ENCODE measurements at places on chromosomes 7 and 10.

- no peak for DNase-seq
Observed at GRCh38 chr10:64010711-64011110, 489.5 kb downstream of the REEP3 start.

GRCh38 chr10:95835149-95835860 lies 72.5 kb upstream of the CC2D2B start:
- DNase-seq = no peak

DNA sequence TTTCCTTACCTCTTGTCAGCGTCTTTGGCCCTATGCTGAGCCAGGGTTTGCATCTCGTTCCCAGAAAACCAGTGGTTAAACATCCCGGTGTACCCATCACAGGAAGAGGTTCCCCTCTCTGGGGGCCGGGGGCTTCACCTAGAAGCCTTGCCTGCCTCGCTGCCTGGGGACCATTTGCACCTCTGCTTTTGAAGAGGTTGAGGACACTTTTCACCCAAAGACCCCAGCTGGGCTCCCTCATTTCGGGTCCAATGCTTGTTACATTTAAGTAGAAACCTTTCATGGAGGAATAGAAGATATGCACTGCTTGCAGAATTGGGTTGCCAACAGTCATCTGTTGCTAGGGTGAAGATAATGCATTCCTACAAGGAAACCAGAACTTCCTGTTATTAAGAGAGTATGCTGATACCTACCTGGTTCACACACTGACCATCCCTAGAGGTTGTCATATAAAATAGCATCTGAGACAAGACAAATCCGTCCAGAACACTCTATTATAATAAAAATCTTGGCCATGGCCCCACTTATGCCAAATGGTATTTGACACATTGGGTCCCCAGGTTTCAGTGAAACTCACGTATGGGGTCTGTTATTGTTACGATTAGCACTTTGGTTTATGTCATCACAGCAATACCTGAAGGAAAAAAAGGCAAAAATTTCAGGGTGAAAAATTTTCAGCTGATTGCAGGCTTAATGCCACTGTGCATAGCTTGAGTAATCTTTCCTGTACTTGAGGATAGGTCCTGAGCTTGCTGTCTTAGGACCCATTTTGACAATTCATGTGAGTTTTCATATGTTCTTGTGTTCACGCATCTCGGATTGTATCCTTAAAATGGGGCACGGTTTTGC lies 917 bp downstream of the ZNF365 start:
- DNase-seq = no peak

DNA sequence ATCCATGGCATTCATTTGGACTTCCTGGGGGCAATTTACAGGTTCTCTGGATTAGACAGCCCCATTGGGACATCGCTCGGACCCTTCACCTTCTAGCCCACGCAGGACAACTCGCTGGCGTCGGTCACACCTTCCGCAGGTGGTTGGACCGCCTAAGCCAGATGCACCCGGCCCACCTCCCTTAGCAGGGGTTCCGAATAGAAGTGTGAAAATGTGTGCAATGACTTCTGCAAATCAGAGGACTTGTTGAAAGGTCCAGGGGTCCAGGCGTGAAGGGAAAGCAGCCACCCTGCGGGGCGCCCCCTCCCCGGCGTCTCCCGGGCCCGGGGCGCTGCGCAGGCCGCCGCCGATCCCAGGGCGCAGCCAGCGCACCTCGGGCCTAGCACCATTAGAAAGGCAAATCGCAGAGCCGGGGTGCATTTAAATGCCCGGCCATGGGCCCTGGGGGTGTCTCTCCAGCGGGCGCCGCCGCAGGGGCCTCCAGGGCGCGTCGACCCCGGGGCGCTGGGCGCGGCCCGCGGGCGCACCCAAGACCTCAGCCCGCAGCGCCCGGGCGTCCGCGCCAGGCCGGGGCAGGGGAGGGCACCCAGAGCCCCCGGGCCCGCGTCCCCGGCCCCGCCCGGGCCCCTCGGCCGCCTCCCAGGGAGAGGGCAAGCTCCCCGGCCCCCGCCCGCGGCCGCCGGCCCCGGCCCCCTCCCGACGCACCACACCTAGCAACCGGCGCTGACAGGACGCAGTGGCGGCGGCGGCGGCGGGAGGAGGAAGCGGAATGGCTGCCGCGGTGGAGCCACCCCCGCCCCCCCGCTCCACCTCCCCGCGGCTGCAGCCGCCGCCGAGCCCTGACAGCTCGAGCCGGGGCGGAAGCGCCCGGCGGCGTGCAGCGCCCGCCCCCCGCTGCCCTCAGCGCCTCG lies 1.2 kb downstream of the JAZF1 start:
- peak; percentile 76 for DNase-seq

- peak; percentile 75 for DNase-seq
Observed at GRCh38 chr7:23546897-23547572, 15.3 kb upstream of the TRA2A start.

GRCh38 chr7:104033837-104034236 lies 44.4 kb upstream of the RELN start:
- DNase-seq = no peak

DNA sequence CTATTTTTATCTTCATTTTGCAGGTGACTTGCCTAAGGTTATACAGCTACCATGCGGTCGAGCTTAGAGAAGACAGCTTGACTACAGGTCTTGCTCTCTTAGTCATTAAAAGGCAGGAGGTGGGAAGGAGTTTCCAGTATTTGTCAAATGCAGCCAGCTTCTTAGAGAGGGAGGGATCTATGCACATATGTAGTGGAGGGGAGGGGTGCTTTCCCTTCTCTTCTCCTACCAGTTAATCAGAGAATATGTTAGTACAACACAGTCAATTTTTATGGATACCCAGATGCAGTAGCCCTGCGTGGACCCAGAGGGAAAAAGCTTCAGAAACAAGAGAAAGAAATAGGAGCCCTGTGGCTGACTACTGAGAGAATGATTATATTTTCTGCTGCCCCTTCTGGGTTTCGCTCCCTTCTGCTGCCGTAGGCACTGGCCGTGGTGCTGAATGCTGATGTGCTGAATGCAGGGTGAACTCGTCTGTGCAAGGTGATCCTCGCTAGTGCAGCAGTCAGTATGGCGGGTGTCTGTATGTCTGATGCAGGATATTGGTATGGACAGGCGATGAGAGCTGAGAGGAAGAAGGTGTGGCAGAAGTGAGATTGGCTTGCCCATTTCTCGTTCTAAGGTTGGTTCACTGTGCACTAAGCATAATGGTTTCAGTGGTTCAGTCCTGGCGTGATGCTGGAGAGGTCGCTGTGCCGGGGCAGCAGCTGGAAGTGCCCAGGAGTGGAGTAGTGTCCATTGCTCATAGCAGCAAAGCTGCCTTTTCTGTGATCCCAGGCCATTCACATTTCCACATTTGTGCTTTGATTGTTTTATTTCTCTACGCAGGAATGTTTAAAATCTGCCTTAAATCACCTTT lies 189.2 kb upstream of the PODXL start:
- no peak for DNase-seq

DNA sequence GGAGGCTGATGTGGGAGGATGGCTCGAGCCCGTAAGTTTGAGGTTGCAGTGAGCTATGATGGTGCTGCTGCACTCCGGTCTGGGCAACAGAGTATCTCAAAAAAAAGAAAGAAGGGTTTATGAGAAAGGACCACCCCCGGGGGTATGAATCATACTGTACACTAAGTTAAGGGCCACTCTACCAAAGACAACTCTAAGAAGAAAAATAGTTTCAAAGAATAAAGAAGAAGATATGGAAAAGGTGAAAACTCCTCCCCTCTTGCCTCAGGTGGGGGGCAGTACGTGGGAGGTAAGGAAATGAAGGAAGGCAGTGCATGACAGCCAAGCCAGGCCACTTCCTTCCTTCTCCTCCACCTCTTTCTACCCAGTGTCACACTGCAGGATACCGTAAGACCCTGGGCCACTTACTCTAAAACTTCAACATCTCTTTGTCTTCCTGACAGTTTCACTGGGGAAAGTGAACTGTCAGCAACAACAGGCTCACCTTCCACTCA lies 61.3 kb downstream of the PIP4K2A start:
- DNase-seq = peak; percentile 60

GRCh38 chr10:58350619-58351323 lies 16.0 kb downstream of the UBE2D1 start:
- no peak for DNase-seq

DNA sequence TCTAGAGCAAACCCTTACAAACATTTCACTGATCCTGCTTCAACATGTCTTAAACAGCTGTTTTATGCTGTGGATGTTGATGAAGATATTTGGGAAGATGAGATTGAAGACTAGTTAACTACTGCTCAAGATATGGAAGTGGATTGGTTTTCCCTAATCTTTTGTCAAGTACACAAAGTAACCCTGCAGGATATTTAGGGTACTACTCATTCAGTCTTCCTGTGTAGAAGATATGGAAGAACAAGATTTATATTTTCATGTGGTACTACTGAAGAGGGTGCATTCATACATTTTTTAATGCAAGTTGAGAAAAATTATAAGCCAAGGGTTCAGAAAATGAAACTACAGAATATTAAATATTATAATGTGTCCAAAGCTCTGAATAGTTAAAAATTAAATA lies 18.3 kb upstream of the TMEM140 start:
- DNase-seq = no peak

- no peak for DNase-seq
Observed at GRCh38 chr10:125824736-125825135, 1.4 kb downstream of the BCCIP start.

DNA sequence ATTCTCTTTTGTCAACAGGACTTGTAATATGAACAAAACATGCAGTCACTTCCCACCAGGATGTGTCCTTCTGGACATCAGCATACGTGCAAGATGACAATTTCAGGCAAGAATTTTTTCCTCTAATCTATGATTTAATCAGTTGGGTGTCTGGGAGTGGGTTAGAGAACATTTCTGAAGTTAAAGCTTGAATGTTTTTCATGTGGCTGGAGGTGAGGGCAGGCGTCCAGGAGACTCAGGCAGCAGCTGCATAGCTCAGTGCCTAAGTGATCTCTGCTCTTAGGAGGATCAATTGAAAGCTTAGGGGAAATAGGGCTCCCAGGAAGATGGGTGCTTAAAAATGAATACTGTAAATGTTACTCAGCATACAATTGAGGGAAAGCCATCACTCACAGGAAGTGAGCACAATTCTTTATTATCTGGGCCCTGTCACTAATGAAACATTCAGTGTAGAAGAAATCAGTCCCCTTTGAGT lies 457.6 kb upstream of the KLF6 start:
- DNase-seq = no peak

GRCh38 chr7:102287111-102287980 lies 678 bp downstream of the SH2B2 start:
- peak; percentile 62 for DNase-seq

DNA sequence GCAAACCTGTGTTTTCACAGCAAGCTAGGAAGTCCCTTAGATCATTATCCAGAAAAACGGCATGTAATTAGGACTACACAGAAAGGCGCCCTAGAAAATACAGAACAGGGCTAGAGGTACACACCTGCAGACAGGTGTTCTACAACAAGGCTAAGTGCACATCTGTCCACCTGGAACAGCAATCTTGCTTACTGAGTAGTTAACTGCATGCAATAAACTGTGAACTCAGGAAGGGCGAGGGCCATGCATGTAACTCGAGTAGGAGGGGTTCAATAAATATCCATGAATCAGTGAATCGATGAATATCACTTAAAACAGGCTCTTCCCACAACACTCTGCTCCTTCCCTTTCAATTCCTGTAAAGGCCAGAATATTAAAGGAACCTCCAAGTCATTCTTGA lies 22.0 kb downstream of the FAM171A1 start:
- no peak for DNase-seq

GRCh38 chr10:81949283-81949682 lies 74.3 kb downstream of the NRG3 start:
- no peak for DNase-seq

- DNase-seq = no peak
Observed at GRCh38 chr10:29055101-29055500, 233.8 kb upstream of the LYZL1 start.

- no peak for DNase-seq
Observed at GRCh38 chr10:14782691-14783363, 8.1 kb upstream of the FAM107B start.

DNA sequence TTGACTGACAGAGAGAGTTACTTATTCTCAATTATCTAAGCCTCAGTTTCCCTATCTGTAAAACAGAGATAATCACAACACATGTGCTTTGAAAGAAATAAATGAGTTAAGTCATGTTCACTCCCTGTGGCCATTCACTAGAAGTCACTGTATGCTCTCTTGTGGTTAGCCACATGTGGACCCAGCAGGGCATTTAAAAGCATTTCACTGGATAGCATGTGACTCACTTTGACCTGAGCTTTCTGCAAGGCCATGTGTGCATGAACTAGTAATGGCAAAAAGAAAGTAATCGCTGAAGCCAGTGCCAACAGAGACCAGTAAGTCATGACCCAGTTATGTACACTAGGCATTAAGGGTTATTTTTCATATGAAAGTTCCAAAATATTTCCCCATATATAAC lies 557.0 kb upstream of the IGFBP3 start:
- no peak for DNase-seq

GRCh38 chr10:35752469-35753461 lies 110.7 kb upstream of the FZD8 start:
- DNase-seq = no peak

DNA sequence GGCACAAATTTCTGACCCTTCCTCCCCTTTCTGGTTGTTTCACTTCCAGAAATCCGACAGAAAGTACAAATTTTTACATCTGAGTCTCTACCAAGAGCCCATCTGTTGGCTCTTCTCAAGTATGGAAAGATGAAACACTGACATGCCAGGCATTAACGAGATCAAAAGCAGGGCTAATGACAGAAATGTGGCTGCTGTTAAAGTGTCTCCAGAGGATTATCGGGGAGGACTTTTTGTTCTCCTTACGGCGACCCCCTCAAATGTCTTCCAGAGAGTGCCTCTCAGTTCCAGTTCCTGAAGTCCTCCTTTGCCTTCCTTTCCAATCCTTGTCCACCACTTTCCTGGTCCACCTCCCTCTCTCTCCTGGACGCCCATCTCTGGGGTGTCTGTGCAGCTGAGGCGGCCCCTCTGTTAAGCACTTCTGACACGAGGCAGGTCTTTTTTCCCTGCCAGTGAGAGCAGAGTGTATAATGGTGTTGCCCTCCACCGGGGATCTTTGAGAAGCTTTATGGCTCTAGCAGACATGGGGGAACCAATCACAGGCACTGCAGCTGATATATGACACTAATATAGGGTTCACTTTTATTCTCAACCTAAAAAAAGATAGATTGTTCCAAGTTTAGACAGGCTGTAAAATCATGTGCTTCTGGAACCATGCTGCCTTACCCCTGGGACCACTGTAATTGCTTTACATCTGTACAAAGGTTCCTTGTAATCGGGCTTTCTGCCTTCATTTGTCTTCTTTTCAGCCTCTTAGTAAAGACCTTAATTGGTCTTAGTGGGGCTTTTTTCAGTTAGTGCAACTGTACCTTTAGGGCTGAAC lies 757.1 kb downstream of the AUTS2 start:
- DNase-seq = no peak

DNA sequence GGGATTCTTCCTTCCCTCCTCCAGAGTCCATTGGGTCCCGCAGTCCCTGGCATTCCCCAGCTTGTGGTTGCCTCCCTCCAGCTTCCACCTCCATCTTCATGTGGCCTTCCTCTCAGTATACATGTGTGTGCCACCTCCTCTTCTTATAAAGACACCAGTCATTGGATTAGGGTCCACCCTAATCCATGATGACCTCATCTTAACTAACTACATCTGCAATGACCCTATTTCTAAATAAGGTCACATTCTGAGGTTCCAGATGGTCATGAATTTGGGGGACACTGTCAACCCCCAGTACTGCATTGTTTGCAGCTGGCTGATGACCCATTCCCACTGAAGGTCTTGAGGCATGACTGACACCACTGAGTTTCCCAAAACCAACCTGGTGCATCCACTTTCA lies 99.0 kb downstream of the PTPRE start:
- DNase-seq = no peak
